ENCODE measurements at places on chromosomes 7 and 10. TPM values are rescaled to one million over a fixed set of nuclear protein-coding genes. Genes with fewer than 3 reads are reported as not detected.

DNA sequence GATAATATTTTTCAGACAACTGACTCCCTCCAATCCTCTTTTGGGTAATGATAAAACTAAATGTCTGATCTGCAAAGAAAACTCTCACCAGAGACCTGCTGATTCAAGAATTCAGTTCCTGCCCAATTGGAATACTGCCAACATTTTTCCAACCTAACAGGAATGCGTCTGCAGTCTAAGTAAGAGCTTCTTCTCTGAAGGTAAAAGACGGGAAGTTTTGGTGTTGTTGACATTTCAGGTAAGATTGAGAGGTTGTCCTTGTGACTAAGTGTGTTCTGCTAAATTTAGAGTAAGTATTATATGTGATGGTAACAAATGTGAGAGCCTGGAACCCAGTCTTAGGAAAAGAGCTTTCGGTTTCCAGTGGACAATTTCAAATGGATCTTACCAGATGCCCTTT, 17.6 kb downstream of the IFIT5 start:
- DNase-seq = no peak

- no peak for DNase-seq
These were observed 21.7 kb downstream of the TRIM24 start for GRCh38 chr7:138481447-138482380.

DNA sequence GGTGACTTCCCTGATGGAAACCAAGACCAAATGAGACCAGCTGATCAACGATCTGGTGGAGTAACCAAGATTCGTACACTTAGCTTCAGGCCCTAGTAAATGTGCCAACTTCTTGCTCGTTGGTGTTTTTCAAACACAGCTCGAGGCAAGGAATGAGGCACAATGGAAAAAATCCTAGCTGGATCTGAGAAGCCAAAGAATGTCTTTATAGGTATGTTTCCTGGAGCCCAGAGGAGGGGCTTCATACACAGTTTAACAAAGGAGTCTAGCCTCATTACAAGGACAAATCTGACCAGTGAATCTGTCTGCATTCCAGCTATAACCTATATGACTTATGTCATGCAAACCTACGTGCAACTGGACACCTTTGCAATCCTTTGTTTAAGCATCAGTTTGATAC, 3.7 kb downstream of the COL17A1 start:
- no peak for DNase-seq

HNRNPA2B1 gene
- total RNA-seq = 975 TPM

DNA sequence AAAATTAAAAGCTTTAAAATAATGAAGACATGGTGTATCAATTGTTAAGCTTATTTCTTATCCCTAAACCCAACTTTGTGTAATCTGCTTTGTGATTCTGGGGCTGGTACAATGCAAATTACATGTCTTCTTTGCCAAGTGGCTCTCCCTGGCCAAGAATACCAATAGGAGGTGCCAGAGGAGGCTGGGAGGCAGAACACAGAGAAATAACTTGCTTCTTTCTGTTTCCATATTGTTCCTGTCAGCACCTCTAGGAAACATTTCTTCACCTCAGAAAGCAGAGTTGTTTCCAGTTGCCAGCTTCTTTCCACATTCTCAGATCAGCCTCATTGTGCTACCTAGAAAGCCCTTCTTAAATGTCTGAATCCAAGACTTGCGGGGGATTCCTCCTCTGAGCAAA, 174.4 kb downstream of the MDFIC start:
- no peak for DNase-seq

LARP4B gene
- 106 TPM for total RNA-seq

DNA sequence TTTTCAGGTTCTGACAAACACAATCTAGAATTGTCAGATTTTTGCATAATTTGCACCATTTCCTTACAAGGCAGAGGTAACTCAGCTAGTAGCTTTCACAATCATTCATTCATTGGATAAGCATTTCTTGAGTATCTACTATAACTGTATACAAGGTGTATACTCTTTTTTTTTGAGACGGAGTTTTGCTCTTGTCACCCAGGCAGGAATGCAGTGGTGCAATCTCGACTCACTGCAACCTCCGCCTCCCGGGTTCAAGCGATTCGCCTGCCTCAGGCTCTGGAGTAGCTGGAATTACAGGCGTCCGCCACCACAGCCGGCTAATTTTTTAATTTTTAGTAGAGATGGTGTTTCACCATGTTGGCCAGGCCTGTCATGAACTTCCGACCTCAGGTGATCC, 16.2 kb upstream of the EXOC6 start:
- DNase-seq = no peak

ACSM6 gene
- not detected for total RNA-seq

ANKRD30A gene
- total RNA-seq = not detected

DNA sequence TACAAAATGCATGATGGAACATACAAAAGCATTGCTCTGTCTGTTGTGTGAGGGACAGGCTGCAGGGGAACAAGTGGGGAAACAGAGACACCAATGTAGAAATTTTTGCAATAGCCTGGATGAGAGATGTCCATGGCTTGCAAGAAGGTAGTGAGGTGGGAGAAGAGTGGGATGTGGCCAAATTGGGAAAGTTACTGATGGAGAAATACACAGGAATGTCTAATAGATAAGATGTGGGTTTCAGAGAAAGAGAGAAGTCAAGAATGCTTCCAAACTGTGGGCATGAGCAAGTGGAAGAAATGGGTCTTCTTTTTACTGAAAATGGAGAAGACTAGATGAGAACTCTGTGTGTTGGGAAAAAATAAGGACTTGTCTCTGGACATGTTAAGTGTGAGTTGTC, 592.7 kb downstream of the TNS3 start:
- DNase-seq = no peak

DNA sequence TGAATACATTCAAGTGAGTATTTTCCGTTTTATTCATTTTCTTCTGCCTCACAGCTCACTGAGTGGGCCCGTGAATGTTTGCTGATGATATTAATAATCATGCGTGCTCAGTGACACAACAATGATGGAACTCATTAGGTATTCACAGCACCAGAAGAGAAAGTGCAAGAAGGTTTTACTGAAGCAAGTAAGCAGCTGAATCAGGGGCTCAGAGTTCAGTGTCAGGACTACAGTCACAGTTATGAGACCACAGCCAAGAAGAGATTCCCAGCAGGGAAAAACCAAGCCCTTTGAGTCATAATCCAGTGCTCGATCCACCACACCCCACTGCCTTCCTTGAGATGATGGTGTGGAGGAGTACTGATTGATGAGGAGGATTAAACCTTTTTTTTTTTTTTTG, 247.4 kb downstream of the KIAA1217 start:
- DNase-seq = no peak

Data from activated naive CD8-positive, alpha-beta T cell treated with anti-CD3 and anti-CD28 coated beads for 36 hours (primary cell).